ENCODE measurements at places on chromosomes 6 and 20.

GRCh38 chr6:16761471-16762267, 409 bp upstream of the ATXN1 start:
- H3K36me3 ChIP-seq, result no peaks in the 10 kb centered on the region
- peak overlapping the region; percentile 48 for H3K27ac ChIP-seq
- peak; percentile 83 for DNase-seq
- peaks cover 24% of the 10 kb centered on the region for H3K4me1 ChIP-seq
- peak overlapping the region; percentile 97 for H3K4me3 ChIP-seq
- peaks cover 14% of the 10 kb centered on the region for H3K27me3 ChIP-seq

GRCh38 chr6:118551063-118552053, 3.3 kb downstream of the PLN start:
- no peaks in the 10 kb centered on the region for H3K36me3 ChIP-seq
- no peak overlapping the region for H3K27ac ChIP-seq
- H3K4me3 ChIP-seq, result no peak overlapping the region
- DNase-seq, result no peak
- H3K27me3 ChIP-seq, result no peaks in the 10 kb centered on the region
- no peaks in the 10 kb centered on the region for H3K4me1 ChIP-seq

DNA sequence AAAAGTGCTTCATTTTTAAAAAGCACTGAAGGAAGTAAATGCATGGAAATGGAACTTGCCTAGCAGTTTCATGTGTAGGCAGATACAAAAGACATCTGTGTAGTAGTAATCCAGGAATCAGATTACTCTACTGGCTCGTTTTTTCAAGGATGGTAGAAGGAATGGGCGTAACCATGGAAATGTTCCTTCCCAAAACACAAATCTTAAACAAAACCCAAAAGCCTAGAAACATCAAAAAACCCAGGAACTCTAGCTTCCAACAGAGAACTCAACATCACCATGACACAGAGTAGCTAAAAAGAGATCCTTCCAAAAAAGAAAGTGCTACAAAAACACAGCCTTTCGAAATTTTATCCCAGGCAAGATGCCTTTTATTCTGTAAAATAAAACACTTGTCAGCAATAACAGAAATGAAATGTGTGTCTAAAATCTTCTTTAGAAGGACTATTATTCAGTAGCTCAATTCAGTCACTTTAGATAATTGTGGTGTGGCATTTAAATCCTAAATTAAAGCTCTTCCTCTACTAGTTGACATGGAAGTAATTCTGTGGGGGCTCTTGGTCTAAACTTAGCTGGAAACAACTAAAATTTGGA, 81.7 kb downstream of the FAM217A start:
- DNase-seq, result no peak
- no peak overlapping the region for H3K4me3 ChIP-seq
- H3K4me1 ChIP-seq, result peaks cover 14% of the 10 kb centered on the region
- H3K27ac ChIP-seq, result no peak overlapping the region
- H3K27me3 ChIP-seq, result peaks cover 2% of the 10 kb centered on the region

DNA sequence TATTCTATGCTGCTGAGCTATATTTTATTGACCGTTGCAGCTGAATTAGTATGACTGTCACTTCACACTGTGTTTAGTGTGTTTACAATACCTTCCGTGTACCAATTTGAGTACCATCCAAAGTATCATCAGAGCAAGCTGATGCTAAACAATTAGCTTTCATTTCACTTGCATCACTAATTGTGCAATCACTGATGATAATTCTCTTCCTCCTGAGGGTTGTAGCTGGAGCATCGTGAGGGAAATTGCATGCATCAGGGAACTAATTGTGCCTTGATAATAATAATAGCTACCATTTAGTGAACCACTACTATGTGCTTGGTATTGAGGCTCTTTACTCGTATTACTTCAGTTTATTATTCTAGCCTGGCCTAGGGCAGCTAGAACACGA, 384.8 kb upstream of the SOX4 start:
- peaks cover 2% of the 10 kb centered on the region for H3K4me1 ChIP-seq
- DNase-seq, result no peak
- H3K27me3 ChIP-seq, result no peaks in the 10 kb centered on the region
- no peak overlapping the region for H3K4me3 ChIP-seq
- H3K27ac ChIP-seq, result no peak overlapping the region

- H3K27ac ChIP-seq, result no peak overlapping the region
- peaks cover 6% of the 10 kb centered on the region for H3K27me3 ChIP-seq
- no peak for DNase-seq
- H3K4me1 ChIP-seq, result peaks cover 37% of the 10 kb centered on the region
- no peak overlapping the region for H3K4me3 ChIP-seq
- no peaks in the 10 kb centered on the region for H3K36me3 ChIP-seq
Measured at GRCh38 chr6:139903411-139904157, 529.1 kb upstream of the CITED2 start.

- H3K4me1 ChIP-seq, result no peaks in the 10 kb centered on the region
- no peak for DNase-seq
- H3K27me3 ChIP-seq, result peaks cover 4% of the 10 kb centered on the region
- no peak overlapping the region for H3K27ac ChIP-seq
- H3K4me3 ChIP-seq, result no peak overlapping the region
- peaks cover 23% of the 10 kb centered on the region for H3K36me3 ChIP-seq
Measured at GRCh38 chr6:170116636-170117035, 174.2 kb downstream of the DLL1 start.

- H3K27ac ChIP-seq, result no peak overlapping the region
- H3K4me3 ChIP-seq, result no peak overlapping the region
- peaks cover 4% of the 10 kb centered on the region for H3K4me1 ChIP-seq
- peaks cover 11% of the 10 kb centered on the region for H3K36me3 ChIP-seq
- peaks cover 4% of the 10 kb centered on the region for H3K27me3 ChIP-seq
Measured at GRCh38 chr20:41011551-41012067, 17.0 kb upstream of the TOP1 start.

GRCh38 chr6:102407886-102408741, 1014.6 kb downstream of the GRIK2 start:
- H3K4me3 ChIP-seq, result no peak overlapping the region
- H3K4me1 ChIP-seq, result peaks cover 6% of the 10 kb centered on the region
- H3K27me3 ChIP-seq, result no peaks in the 10 kb centered on the region
- no peak overlapping the region for H3K27ac ChIP-seq
- H3K36me3 ChIP-seq, result no peaks in the 10 kb centered on the region

GRCh38 chr6:168575346-168576098, 134.5 kb downstream of the SMOC2 start:
- DNase-seq, result no peak
- no peak overlapping the region for H3K27ac ChIP-seq
- peaks cover 3% of the 10 kb centered on the region for H3K4me1 ChIP-seq
- no peaks in the 10 kb centered on the region for H3K27me3 ChIP-seq
- H3K4me3 ChIP-seq, result no peak overlapping the region
- peaks cover 7% of the 10 kb centered on the region for H3K36me3 ChIP-seq

GRCh38 chr20:13831476-13831875, 46.6 kb downstream of the NDUFAF5 start:
- no peaks in the 10 kb centered on the region for H3K4me1 ChIP-seq
- H3K27ac ChIP-seq, result no peak overlapping the region
- no peak overlapping the region for H3K4me3 ChIP-seq
- H3K27me3 ChIP-seq, result peaks cover 2% of the 10 kb centered on the region

Measured in glutamatergic neuron (in vitro differentiated cells).